Stimulated activated CD4-positive, alpha-beta T cell treated with anti-CD3 and anti-CD28 coated beads, Interleukin-1b, Interleukin-23, amount 100 ng/mL, for 48 hours (primary cell): ENCODE measurements at places on chromosomes 13 and 19.

DNA sequence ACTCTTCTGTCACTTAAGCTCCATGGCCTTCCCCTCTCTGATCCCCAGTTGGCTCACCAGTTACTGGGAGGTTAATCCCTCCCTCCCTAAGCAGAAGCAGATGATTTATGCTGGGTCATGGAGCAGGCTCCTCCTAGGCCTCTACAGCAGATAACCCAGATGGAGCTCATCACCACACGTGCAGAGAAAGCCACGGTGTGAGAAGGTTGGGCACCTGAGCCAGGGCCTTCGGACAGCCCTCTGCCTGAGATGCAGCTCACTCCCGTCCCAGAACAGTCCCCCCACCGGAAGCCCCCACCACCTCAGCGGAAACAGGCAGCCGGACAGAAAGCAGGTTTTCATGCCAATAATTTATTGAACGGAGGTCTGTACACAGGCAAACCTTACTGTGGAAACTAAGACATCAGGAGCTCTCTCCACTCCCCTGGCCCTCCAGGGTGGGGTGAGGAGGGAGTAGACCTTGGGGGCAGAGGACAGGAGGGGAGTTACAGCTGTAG lies 9.8 kb downstream of the ZNF526 start:
- DNase-seq = no peak

DNA sequence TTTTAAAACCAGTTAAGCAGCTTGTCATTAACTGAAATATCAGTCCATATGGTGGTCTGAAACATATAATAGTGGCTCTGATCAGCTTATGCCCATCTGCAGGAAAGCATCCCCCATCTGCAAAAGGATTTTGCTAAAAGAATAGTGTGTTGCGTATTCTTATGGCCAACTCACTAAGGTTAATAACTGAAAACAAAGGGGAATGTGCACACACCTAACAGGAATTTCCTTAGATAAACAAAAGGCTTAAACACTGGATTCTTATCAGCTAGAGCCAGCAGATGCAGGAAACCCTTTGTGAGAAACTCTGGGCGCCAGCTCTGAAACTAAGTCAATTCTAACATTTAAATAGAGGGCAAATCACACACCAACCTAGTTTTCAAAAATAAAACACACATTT lies 22.1 kb downstream of the VPS36 start:
- no peak for DNase-seq

DNA sequence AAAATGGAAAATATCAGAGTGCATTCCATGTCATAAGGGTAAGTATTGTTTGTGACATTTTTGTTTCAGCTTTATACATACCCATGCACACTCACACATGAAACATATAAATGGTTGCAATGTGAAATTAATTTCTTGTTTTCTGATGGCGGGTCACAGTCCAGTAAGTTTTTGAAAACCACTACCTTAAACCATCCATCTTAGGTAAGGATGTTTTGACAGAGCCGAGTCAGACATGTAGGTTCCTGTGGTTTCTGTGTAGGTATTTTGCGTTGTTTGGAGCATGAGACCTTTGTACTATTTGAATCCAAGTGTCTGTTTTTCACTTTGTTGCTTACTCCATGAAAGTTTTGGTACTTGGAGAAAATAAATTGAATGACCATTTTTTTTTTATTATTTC lies 121.7 kb downstream of the B3GLCT start:
- no peak for DNase-seq

GRCh38 chr19:10800488-10800887 lies 35.5 kb downstream of the TMED1 start:
- DNase-seq = no peak

GRCh38 chr19:6279620-6279930 lies 200 bp downstream of the MLLT1 start:
- DNase-seq = no peak

- no peak for DNase-seq
These were observed 96.6 kb downstream of the RXFP2 start for GRCh38 chr13:31835932-31836331.

GRCh38 chr19:5993648-5994358 lies 15.9 kb upstream of the RANBP3 start:
- DNase-seq = no peak

- DNase-seq = no peak
These were observed 475.8 kb upstream of the NBEA start for GRCh38 chr13:34466301-34466700.

- no peak for DNase-seq
These were observed 4.4 kb upstream of the WIZ start for GRCh38 chr19:15453906-15454860.

- no peak for DNase-seq
These were observed 250.9 kb downstream of the DLEU7 start for GRCh38 chr13:50592412-50593155.

- DNase-seq = no peak
These were observed 329.7 kb downstream of the UQCRFS1 start for GRCh38 chr19:28883241-28883693.

DNA sequence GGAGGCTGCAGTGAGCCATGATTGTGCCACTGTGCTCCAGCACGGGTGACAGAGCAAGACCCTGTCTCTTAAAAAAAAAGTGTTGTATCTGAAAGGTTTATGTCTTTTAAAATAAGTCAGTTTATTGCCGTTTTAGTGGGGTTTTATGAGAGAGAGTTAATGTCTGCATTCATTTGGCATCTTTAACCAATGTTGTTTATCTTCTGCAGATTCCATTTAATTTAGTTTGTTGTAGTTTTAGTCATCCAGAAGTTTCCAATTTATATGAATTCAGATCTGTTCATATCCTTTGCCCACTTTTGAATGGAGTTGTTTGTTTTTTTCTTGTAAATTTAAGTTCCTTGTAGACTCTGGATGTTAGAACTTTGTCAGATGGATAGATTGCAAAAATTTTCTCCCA lies 36.7 kb upstream of the LPAR6 start:
- no peak for DNase-seq

- no peak for DNase-seq
These were observed 722 bp downstream of the HSD11B1L start for GRCh38 chr19:5681391-5682106.

DNA sequence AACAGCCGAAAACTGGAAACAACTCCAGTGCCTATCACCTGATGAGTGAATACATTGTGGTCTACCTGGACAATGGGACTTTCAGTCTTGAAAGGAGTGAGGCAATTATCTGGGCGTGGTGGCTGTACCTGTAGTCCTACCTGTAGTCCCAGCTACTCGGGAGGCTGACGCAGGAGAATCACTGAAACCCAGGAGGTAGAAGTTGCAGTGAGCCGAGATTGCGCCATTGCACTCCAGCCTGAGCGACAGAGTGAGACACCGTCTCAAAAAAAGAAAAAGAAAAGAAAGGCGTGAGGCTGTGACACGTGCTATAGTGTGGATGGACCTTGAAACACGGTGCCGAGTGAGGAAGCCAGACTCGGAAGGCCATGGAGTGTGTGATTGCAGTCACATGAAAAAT lies 4.1 kb upstream of the NTN5 start:
- no peak for DNase-seq

GRCh38 chr13:48783181-48783630 lies 129.5 kb downstream of the CYSLTR2 start:
- DNase-seq = no peak

GRCh38 chr13:36026531-36026930 lies 104.7 kb downstream of the DCLK1 start:
- no peak for DNase-seq

DNA sequence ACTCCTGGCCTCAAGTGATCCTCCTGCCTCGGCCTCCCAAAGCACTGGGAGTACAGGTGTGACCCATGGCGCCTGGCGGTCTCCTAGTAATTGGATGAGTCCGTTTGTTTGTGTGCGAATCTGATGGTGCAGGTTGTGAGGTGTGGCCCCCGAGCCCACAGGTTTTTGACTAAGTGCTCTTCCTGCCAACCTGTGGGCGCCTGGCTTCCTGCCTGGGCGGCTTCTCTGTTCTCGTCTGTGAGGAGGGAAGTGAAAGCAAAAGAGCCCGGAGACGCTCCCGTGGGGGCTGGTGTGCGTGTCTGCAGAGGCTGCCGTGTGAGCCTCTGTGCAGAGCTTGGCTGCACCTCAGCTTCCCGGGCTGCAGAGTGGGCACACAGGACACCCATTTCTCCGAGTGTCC lies 10.0 kb downstream of the ARHGAP45 start:
- peak; percentile 94 for DNase-seq

GRCh38 chr13:108070491-108070890 lies 144.8 kb downstream of the LIG4 start:
- no peak for DNase-seq

GRCh38 chr13:22483276-22483675 lies 697.5 kb upstream of the SGCG start:
- DNase-seq = no peak

- no peak for DNase-seq
These were observed 10.4 kb downstream of the CPT1C start for GRCh38 chr19:49701271-49701786.

GRCh38 chr19:51783372-51783771 lies 11.6 kb upstream of the FPR3 start:
- DNase-seq = no peak

GRCh38 chr19:48137411-48137810 lies 26.8 kb upstream of the PLA2G4C start:
- DNase-seq = no peak

DNA sequence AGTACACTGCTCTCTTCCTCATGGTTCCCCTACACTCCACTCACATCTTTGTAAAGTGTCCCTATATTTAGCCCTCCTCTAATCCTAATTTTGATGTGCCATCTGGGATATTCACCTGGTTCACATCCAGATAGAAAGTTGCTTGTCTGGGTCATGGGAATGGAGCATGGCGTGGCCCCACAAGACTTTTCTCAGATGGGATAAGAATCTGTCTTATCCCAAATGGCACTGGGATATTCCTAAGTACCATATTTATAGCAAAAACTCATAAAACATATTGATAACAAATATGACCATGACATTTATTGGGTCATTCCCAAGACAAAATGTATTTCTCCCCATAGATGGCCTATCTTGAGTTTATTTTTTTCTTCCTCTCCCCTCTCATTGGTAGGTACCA lies 49.5 kb upstream of the POMP start:
- DNase-seq = no peak

GRCh38 chr13:106225126-106225525 lies 310.3 kb downstream of the EFNB2 start:
- no peak for DNase-seq

DNA sequence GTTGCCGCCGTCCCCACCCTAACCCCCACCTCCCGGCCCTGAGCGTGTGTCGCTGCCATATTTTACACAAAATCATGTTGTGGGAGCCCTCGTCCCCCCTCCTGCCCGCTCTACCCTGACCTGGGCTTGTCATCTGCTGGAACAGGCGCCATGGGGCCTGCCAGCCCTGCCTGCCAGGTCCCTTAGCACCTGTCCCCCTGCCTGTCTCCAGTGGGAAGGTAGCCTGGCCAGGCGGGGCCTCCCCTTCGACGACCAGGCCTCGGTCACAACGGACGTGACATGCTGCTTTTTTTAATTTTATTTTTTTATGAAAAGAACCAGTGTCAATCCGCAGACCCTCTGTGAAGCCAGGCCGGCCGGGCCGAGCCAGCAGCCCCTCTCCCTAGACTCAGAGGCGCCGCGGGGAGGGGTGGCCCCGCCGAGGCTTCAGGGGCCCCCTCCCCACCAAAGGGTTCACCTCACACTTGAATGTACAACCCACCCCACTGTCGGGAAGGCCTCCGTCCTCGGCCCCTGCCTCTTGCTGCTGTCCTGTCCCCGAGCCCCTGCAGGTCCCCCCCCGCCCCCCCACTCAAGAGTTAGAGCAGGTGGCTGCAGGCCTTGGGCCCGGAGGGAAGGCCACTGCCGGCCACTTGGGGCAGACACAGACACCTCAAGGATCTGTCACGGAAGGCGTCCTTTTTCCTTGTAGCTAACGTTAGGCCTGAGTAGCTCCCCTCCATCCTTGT lies 6.4 kb downstream of the YIPF2 start:
- no peak for DNase-seq

DNA sequence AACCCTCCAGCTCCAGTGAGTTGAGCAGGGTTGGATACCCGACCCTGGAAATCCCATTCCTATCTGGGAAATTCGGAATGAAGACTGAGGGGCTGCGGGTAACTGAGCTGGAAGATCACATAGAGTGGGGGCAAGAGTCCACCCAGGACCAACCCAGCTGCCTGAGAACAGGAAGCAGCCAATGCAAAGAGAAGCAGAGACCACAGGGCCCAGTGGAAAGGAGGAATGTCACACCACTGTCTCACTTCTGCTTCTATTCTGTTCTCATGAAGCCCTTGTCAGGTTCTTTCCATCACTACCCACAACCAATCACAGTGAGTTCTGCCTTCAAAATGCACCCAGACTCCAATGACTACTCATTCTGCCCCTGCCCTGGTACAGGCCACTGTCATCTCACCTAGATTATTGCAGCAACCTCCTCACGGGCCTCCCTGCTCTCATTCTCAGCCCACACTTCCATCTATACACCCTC lies 15.3 kb downstream of the DYRK1B start:
- DNase-seq = no peak

GRCh38 chr19:38650172-38650775 lies 2.8 kb downstream of the ACTN4 start:
- no peak for DNase-seq

DNA sequence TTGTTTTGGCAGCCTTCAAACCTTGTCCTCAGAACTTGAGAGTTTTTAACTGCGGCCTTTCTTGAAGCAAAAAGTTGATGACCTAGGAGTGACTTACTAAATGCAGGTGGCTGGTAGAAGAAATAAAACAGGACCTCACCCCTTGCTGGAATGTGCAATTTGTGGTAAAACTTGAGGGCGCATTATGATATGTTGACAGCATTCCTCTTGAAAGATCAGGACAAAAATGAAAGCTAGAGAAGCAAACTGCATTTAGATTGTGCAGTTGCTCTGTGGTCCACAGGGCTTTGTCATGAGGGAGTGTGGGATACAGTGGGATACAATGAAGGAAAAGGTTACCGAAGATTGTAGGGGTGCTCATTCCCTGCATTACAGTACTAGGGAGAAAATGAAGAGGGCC lies 504.2 kb downstream of the GPC6 start:
- no peak for DNase-seq

DNA sequence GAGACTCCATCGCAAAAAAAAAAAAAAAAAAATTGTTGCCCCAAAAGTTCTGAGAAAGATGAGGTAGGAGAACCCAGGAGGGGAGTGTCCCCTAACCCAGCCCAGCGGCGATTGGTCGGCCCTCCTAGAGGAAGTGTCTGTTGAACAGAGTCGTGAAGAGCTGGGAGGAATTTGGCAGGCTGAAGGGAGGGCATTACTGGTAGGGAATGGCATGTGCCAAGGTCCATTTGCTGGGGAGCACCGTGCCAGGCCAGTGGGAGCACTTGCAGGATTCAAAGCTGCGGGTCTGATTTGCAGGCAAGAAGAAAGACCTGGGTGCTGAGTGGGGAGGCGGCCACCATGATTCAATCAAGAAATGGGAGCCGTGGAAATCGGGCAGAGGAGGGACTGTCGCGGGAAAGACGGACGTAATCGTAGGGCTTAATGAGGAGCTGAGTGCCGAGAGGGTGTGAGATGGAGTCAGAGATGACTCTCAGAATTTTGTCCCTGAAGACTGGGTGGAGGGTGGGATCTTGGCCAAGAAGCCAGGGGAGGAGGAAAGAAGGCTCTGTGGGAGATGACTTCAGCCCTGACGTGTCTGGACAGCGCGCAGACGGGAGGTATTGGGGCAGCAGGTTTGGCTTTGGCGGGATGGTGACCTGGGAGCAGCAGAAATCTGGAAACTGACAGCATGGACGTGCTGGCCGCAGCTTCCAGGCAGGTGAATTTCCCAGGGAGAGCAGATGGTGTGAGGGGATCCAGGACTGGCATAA lies 15.4 kb downstream of the CERS4 start:
- DNase-seq = no peak
